ENCODE measurements at places on chromosomes 3 and 15.

DNA sequence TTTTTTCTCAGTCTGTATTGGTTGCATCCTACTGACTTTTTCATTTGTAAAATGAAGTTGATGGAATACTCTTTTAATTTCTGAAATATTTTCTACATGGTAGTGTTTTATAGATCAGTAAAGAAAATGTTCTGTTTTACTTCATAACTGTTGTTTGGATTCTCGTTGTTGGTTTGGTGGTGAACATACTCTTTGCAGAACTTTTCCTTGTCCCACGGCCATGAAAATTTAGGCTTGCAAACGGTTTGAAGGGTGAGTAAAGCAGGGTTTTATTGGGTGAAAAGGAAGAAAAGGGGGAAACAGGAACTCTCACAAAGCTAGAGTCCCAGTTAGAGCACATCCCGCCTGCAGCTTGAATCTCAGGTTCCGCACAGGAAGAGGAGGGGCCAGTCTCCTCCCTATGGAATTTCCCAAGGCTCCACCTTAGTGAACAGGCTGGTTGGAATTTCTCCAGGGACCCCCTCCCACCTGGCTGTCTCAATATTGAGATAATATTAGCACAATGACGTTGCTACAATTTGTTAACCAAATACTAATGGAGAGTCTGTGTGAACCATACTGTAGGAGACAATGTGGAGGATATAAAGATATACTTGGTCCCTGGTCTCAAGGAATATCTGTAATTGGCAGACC lies 5.6 kb downstream of the PDCD6IP start:
- DNase-seq = no peak

DNA sequence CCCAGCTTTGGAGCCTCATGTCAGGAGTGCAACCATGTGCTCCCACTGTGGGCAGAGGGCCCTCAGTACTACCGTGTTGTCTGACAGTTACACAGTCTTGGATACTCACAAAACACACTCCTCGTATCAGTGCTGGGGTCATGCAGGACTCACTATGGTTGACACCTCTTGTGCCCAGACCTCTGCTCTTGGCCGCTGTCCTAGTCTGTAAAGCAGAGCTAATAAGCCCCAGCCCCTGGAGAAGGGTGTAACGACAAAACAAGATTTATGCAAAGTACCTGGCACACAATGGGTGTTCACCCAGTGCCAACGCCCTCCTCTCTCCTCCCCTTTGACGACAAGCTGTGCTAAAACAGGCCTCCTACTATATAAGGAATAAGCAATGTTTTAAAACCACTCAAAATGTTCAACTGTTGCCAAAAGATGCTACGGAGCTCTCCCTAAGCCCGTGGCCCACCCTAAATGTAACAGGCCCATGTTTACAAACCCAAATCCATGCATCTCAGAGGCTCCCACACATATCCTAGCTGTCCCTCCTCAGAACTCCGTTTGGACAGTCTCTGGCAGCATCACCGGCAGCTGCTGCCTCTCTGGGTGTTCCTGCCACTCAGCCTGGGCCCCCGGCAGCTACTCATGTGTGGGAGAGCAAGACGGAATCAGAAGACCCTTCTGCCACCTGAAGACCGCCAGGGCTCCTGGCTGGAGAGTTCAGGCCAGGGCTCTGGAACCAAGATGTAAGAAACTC lies 65.8 kb downstream of the MRPL46 start:
- DNase-seq = no peak

DNA sequence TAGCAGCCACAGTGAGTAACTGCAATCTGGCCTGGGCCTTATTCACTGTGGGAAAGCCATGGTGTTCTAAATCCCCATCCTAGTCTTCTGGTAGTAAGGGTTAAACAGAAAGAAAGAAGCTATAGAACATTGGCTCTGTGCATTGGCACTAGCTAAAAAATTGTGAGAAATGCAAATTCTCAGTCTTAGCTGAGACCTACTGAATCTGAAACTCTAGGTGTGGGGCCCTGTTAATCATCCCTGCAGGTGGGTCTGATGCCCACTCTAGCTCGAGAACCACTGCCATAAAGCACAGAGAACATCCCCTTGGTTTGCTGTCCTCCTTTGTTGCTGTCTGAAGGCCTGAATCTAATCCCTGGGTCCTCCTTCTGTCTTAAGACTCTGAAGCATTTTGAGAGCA lies 59.3 kb downstream of the MEIS2 start:
- DNase-seq = no peak

DNA sequence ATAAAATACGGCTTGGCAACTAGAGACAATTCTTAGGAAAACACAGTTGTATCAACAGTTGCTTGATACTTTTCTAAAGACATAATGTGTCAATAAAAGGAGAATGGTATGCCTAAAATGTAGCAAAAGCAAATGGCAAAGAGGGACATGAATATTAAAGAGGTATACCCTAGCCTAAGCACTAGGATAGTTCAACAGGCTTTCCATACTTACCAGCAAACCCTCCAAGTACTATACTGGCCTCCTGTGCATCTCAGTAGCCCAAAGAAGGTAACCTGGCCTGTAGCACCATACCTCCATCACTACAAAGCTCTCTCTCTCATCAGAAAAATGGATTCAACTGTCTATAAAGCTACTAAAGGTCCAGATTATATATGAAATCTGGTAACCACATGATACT lies 7.5 kb downstream of the SETD2 start:
- DNase-seq = no peak

DNA sequence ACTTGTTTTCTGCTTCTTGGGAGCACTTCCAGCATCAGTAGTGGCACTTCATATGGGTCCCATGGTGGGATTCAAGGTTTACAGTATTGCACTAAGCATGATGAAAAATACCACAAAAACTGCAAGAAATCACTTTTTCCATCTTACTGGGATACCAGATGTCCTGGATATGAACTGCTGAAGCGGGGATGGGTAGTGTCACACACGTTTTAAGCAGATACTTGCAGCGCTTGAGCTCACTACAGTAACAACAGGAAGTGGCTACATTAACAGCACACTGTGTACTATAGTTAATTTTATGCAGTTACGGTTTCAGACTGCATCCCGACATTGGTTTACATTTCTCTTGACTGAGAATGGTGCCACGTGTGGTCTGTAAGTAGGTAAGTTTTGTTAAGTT lies 3.5 kb upstream of the ISG20 start:
- no peak for DNase-seq

GRCh38 chr15:78875107-78875914 lies 2.6 kb downstream of the MORF4L1 start:
- no peak for DNase-seq

- DNase-seq = no peak
Measured at GRCh38 chr3:160437083-160437455, 12.5 kb downstream of the TRIM59 start.

DNA sequence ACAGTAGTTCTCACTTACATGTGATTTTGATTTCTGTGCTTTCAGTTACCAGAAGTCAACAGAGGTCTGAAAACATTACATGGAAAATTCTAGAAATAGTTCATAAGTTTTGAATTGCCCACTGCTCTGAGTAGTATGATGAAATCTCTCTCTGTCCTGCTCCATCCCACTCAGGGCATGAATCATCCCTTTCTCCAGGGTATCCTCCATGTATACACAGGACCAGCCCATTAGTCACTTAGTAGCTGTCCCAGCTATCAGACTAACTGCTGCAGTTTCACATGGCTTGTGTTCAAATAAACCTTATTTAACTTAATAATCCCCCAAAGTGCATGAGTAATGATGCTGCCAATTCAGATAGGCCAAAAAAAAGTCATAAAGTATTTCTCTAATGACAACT lies 38.6 kb downstream of the EPHA3 start:
- DNase-seq = peak; percentile 50

GRCh38 chr3:138846262-138846791 lies 11.6 kb upstream of the PIK3CB start:
- DNase-seq = no peak

DNA sequence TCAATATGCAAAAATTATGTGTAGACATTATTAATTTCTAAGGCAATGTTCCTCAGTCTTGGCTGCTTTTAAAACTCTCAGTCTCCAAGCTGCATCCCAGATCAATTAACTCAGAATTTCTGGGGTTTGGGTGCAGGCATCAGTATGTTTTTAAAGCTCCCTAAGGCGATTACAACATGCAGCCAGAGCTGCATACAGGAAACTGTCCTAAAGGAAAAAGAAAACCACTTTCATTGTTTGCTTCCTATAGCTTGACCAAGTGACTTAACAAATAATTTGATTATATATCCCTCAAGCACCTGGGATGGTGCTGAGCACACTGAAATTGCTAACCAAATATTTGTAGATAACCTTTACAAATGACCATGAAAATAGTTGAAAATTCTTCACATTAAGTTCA lies 194.7 kb downstream of the DTWD1 start:
- DNase-seq = no peak

DNA sequence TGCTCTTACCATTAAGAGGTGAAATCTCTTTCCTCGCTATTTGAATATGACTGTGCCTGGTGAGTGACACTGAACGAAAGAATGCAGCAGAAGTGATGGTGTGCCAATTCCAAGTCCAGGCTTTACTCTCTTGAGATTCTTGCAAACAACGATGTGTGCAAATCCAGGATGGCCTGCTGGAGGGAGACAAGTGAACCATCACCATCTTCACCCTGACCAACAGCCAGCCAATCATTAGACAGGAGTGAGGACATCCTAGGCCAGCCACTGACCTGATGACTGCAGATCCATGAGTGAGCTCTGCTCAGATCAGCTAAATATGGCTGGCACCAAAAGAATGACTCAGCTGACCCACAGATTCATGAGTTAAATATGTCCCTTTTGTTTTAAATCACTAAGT lies 878.0 kb downstream of the PDCD6IP start:
- no peak for DNase-seq

- DNase-seq = no peak
Measured at GRCh38 chr3:147089286-147089685, 317.1 kb downstream of the ZIC4 start.

DNA sequence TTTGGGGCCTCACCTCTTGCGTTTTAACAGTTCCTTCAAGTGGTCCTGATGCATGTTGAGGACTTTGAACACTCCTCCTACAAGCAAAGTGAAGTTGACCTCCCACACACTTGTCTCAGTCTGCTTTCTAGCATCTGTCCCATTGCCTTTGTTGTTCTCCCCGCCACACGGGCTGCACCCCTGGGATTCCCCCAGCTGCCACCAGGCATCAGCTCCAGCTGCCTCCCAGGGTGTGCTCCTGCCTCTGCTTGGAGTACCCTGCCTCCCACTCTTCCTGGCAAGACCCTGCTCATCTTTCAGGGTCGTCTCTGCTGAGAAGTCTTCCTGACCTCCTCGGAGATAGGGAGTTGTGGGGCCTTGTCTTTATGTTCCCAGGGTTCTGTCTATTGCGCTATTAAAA lies 52.2 kb downstream of the IGF1R start:
- no peak for DNase-seq

DNA sequence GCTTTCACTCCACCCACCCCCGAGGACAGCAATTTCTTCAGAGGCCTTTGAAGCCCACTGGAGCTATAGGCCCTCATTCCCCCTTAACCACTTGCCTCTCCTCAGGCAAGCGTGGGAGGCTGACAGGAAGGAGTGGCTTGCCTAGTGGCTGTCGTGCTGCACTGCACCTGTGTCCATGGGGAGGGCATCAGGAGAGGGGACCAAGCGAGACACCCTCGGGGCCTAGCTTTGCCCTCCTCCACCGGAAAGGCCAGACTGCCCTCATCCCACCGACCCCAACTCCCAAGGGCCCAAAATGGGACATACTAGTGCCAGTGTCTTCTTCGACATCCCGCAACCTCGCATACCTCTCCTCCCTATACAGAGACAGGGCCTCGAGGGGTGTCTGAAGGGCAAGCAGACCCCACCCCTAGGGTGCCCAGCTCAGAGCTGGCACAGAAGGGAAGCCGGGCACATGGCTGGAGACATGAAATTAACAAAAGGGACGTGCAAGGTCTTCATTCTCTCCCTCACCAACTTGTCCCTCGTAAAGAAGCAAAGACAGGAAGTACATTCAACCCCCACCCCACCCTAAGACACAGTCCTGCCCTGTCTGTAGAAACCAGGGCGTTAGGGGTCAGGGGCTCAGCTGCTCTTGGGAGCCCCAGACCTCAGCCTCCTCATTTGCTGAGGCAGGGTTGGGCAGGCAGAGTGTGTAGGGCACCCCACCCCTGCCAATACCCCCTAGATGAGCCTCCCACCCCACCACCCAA lies 24.3 kb downstream of the VIPR1 start:
- no peak for DNase-seq

DNA sequence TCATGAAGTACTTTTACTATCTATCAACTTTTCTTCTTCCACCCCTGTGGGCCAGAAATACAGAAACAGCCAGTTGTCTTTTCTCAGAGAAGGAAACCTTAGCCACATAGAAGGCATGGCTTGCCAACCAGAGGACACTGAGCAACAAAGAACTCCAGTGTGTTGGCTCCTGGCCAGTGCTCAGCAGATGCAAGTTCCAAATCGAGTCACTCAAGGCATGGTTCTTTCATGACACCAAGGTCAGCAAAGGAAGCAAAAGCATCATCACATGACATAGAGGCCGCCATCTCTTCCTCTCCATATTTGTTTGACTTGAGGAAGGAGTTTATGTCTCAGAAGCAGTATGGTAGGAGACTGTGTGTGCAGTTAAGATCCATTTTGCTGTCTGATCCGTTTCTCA lies 92.2 kb downstream of the MYLK start:
- DNase-seq = no peak

DNA sequence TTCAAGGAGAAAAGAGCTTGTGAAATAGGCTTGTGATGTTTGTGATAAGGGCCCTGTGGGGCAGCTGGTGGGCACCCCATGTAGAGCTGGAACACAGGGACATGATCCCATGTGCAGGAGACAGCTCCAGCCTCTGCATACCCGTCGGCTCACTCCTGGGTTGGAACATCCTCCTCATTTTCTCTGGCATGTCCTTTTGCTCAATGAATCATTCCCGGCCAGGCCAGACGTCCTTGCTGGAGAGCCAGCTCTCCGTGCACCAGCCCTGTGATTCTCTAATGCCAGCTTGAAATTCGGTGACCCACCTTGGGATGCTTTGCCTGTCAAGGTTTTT lies 77.3 kb downstream of the SMAD3 start:
- no peak for DNase-seq

GRCh38 chr15:69133862-69134519 lies 26.4 kb upstream of the GLCE start:
- DNase-seq = no peak

DNA sequence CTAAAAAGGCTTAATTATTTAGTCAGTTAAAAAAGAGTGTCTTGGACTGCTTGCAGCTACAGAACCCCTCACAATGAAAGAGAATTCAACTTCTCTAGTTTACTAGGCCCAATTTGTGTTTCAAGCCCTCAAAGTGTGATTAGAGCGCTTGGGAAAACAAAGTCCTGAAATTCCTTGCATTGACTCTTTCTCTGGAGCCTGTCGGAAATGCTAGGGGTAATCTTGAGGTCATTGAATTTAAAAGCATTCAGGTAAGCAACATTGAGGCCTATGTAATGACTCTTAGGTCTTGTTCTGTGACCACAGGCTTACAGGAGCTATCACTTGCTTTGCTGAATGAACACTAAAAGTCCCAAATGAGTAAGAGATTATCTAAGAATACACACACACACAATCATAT lies 186.0 kb downstream of the NLGN1 start:
- no peak for DNase-seq

DNA sequence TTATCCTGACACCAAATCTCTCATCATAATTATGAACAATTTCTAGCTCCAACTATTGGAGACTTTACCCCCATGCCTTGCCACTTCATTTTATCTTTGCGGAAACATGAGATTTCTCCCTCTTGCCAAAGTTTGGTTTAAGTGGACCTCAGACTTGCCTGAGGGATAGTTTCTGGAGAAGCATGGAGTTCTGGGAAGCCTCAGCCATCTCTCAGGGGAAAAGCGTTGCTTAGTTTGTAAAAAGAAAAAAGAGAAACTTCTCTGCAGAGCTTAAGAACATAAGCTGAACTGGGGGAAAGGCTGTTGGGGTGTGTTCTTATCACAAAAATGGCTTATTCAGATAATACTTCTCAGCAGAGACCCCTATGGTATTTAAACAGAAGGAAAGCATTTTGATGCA lies 347.4 kb upstream of the ADAMTS9 start:
- no peak for DNase-seq
